T-cell (primary cell): ENCODE measurements at places on chromosomes 3 and 15.

- no peak for DNase-seq
These were observed 130.0 kb downstream of the FBN1 start for GRCh38 chr15:48515500-48515899.

- DNase-seq, result no peak
These were observed 17.3 kb downstream of the SPATA12 start for GRCh38 chr3:57077630-57078343.

GRCh38 chr3:168807448-168807847, 711.7 kb upstream of the GOLIM4 start:
- DNase-seq, result no peak

DNA sequence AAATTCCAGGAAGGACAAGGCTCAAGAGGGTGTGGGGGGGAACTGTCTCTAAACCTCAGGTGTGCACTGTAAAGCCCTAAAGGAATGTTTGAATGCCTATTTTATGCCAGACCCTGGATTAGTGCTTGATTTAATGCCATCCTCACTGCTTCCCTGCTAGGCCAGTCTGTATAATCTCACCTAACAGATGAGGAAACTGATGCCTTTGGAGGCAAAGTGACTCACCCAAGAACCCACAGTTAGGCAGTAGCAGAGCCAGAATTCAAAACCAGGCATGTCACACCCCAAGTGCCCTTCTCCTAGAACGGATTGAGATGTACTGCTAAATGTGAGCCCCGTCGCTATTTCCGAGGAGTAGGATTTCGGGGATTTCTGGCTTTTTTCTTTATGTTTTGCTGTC, 7.8 kb downstream of the CAMK1 start:
- DNase-seq, result no peak

GRCh38 chr3:120281261-120281660, 3.8 kb downstream of the GPR156 start:
- no peak for DNase-seq

- no peak for DNase-seq
These were observed 35.7 kb upstream of the PARL start for GRCh38 chr3:183920416-183920815.

GRCh38 chr15:90637693-90638092, 79.5 kb upstream of the BLM start:
- DNase-seq, result no peak

- DNase-seq, result no peak
These were observed 584.3 kb downstream of the NSUN3 start for GRCh38 chr3:94647131-94647530.

DNA sequence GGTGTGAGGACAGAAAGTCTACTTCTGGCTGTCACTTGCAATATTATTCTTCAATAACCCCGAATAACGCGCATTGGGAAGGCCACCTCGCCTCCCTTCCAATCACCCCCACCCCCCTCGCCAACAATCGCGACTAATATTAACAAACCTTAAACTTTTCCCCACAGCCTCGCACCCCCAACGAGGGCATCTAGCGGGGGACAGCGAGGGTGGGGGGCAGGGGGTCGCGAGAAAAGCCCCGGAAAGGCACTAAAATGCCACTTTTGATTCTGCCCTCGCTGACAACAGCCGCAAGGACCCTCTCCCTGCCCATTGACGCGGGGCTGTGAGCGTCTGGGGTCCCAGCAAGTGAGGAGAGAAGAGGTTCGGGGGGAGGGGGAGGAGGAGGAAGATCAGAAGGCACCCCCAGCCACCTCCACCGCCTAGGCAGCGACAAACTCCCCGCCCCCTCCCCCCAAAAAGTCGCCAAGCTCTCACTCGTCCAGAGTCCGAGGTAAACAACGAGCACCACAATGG, 868 bp downstream of the SATB1 start:
- no peak for DNase-seq

GRCh38 chr15:26550880-26551279, 222.0 kb downstream of the GABRB3 start:
- DNase-seq, result no peak

DNA sequence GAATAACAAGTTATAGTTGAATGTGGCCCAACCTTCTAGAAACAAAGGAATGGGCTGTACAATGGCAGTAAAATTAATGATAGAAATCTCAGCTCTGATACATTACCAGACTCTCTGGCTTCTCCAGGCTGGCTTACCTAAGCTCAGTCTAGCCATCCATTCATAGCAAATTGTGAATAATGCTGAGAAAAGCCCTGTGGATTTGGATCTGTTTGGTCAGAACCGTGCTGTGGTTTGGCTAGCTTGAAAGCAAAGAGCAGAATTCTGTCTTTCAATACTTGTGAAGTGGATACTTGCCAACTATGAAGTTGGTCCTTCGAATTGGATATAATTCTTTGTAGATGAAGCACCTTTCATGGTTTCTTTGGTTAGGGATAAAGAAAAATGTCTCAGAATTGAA, 199.1 kb downstream of the EPHA3 start:
- no peak for DNase-seq

GRCh38 chr3:24472358-24472757, 22.3 kb downstream of the THRB start:
- DNase-seq, result no peak

DNA sequence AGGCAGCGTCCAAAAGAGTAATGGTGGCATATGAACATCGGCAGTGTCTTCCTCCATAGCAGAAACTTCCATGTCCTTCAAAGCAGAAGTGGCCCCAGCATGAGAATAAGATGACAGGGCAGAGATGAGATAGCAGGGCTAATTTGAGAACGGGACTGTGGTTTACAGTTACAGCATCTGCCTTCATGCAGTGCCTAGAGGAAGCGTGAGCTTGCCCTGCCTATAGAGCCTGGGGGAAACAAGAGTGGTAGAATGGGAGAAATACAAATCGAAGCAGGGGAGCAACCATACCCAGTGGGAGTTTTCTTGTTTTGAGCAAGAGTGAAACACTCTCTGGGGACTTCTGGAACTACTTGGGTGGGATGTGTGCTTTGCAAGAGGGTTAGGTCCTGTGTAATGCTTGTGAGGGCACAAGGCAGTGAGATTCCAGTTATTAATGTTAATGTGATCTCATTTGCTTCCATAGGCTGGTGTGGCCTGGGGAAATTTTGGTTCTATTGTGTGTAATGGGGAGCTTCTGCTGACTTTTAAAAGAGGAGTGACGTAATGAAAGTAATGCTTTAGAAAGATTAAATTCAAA, 616.9 kb downstream of the ZIC1 start:
- no peak for DNase-seq

DNA sequence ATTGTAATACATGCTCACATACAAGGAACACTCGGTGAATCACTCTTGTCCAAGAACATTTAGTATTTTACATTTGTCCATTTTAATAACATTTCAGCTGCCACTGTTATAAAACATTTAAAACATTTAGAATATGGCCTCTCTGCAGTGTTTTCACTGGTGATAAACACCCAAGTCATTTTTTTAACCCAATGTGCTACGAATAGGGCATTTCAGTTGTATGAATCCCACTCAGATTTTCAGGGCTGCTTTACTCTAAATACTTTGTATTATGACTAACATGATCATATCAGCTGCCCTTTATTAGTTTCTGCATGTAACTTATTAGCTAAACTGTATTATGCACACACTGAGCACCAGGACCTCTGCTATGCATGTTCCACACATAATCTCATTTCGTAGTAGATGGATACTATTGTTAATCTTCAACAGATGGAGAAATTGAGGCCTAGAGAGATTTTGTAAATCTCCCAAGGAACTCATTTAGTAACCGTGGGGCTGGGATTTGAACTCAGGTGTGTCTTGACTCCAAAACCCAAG, 148.6 kb upstream of the CDIN1 start:
- no peak for DNase-seq

GRCh38 chr15:52350423-52350822, 54.8 kb upstream of the MYO5C start:
- DNase-seq, result no peak

DNA sequence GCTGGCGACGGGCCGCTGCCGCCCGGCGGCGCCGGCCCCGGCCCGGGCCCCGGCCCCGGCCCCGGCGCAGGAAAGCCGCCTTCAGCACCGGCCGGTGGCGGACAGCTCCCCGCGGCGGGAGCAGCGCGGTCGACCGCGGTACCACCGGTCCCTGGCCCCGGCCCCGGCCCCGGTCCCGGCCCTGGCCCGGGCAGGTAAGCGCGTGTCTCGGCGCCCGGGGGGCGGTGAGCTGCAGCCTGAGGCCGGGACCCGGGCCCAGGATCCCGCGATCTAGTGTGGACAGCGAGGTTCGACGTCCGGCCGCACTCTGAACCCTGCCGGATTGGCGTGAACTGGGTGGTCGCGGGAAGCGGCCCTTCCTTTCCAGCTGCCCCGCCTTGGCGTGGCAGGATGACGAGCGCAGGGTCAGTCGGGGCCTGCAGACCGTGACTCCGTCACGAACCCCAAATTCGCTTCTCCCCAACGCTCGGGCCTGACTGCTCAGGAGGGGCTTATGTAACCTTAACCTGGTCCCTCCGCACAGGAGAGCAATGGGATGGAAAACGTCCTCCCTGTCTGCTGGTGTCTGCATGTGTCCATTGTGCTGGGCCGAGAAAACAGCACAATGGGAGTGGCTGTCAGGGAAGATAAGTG, 472 bp downstream of the BSN start:
- peak; percentile 34 for DNase-seq
